Kidney (tissue), 22 donors: ENCODE measurements at places on chromosomes 13 and 19. TPM values are rescaled to one million over a fixed set of nuclear protein-coding genes. Genes with fewer than 3 reads are reported as not detected.

- H3K36me3 ChIP-seq: no peaks in the 10 kb centered on the region
- H3K27ac ChIP-seq: peak overlapping the region; percentile 76
- peak overlapping the region; percentile 91 for H3K4me3 ChIP-seq
- no peaks in the 10 kb centered on the region for H3K27me3 ChIP-seq
- DNase-seq: no peak
Observed at GRCh38 chr13:40920826-40921225, 98.3 kb downstream of the ELF1 start.

GRCh38 chr19:56507446-56508289, at the start of gene ZNF471:
TSS of gene ZNF471 (plus strand) at chr19:56507855. CDS start at chr19:56511572, 3,717 bp downstream.
- no peaks in the 10 kb centered on the region for H3K27me3 ChIP-seq
- no peaks in the 10 kb centered on the region for H3K36me3 ChIP-seq
- peak; percentile 99 for DNase-seq
- H3K27ac ChIP-seq: peak within 1 kb of the TSS; percentile 97

GRCh38 chr13:88217883-88218282, 546.7 kb downstream of the SLITRK5 start:
- H3K27ac ChIP-seq: no peak overlapping the region
- H3K4me3 ChIP-seq: no peak overlapping the region
- no peaks in the 10 kb centered on the region for H3K4me1 ChIP-seq
- DNase-seq: no peak

Gene CPB2
- total RNA-seq: not detected

Gene CD33
- 14.0 TPM for total RNA-seq

Gene CCL25
- not detected for total RNA-seq
